Peyer's patch (tissue), 4 donors: ENCODE measurements at places on chromosomes 13 and 19.
A peak's percentile ranks its signal among the peaks of the same experiment; 100 is the strongest.

DNA sequence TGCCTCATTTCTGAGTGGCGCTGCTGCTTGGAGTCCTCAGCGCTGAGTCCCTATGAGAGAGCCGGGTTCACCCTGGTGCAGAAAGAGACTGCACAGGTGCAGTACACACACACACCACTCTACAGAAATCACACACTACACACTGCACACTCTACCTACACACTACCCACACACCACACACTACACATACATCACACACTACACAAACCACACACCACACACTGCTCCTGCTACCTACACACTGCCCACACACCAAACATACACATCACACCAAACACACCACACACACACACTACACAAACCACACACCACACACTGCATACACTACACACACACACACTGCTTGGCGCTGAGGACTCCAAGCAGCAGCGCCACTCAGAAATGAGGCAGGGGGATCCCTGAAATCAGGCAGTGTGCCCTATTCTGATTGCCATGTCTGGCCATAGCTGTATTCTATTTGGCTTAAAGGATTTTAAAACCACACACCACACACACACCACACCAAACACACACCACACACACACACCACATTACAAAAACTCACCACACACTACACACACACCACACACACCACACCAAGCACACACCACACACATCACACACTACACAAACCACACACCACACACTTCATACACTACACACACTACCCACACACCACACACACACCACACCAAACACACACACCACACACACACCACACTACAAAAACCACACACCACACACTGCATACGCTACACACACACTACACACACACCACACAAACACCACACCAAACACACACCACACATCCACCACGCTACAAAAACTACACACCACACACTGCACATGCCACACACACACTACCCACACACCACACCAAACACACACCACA is 4.9 kb downstream of the MAG start:
- no peak for DNase-seq

DNA sequence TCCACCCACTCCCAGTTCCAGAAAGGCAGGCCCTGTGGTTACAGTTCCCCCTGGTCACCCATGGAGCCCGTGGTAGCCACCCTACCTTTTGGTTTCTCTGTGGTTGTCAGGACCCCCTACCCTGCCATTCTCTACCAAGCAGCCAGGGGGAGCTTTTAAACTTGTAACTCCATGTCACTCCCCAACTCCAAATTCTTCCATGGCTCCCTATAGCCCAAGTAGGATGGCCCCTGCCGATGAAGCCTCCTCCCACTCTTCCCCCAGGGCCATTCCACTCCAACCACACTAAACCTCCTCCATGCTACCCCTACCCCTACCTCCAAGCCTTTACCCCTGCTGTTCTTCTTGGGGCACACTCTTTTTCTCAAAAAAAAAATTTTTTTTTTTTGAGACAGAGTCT is 2.2 kb downstream of the S1PR2 start:
- DNase-seq: peak; percentile 59

DNA sequence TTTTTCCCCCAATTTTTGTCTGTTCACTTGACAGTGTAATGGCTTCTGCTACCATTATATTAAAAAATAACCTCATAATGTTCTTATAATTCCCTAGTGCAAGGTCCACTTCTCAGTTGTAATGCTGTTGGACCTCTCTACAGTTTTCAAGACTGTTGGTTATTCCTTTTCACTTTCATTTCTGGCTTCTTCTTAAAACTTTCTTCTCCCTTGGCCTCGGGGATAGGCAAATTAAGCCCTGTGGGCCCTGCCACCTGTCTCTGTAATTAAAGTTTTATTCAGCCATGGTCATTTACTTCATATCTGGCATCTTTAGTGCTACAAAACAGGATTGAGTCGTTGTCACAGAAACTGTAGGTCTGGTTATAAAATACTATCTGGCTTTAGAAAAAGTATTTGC is 313.5 kb downstream of the KLF12 start:
- DNase-seq: no peak

DNA sequence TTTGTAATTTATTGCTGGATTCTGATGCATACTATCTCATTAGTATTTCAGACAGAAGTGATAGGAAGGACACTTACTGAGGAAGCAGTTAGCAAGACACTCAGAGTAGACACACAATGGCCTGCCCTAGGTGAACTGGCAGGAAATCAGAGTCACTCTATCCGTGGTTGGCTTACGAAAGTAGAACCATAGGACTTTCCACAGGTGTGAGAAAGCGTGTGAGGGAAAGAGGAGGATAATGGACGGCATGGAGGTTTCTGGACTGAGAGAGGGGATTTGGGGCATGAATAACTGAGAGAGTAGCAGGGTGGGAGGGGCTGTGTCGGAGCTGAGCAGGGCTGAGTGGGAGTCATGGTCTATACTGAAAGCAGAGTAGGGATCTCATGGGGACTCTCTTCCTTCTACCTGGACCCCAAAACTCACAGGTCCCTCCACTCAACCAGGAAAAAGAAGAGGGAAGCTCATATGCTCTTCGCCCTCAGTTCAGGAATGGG is 18.7 kb upstream of the EID2 start:
- DNase-seq: no peak

DNA sequence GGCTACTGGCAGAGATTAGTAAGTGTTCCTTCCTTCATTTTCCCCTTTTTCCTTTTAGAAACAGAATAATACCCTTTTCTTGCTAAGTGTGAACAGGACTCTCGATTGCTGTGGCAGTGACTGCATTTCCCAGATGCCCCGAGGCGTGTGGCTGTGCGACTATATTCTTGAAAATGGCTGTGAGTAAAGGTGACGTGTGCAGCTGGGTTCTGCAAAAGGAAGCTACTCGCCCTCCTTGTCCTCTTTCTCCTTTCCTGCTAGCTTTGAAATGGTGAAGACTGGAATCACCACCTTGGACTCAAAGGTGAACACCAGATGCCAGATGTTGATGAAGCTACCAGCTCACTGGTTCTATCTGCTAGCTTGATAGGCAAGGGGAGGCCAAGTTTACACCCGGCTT is 121.4 kb downstream of the MIPEP start:
- DNase-seq: no peak

GRCh38 chr13:95559100-95559499 is 6.6 kb downstream of the CLDN10 start:
- no peak for DNase-seq

DNA sequence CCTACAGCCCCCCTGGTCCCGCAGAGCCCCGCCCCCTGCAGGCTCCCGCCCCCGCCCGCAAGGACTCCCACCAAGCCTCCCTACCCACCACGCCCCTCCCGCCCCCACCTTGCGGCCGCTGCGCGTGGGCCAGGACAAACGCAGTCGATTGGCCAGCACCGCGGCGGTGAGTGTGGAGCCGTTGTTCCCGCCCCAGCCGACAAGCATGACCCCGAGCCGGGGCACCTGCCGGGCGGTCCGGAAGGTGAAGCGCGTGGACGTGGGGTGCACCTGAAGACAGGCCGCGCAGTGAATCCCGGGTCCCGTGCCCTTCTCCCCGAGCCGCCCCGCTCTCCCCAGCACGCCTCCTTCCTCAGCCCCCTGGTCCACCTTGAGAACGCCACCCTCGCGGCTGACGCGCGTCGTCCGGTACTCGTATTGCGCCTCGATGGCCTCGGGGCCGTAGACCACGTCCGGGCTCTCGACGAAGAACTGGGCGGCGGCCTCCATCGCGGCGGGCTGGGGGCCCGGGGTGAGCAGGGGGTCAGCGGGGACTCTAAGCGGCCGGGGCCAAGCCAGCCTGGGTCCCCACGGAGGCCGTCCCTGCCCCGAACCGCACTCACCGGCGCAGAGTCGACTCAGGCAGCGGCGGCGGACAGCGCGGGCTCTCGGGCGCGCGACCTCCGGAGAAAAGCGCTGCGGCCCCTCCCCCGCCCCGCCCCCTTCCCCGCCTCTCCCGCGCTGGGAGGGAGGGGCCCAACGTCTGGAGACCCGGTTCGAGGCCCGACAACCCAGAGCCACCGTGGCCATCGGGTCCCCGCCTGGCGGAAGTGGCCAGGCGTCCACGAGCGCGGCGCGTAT is at the start of gene ISYNA1:
TSS of gene ISYNA1 (minus strand) at position 643 of the 840 bp plus-strand sequence. CDS start at position 489, 154 bp downstream.
- DNase-seq: no peak

- DNase-seq: no peak
These were observed 825.8 kb downstream of the GPC5 start for GRCh38 chr13:92224052-92224821.

DNA sequence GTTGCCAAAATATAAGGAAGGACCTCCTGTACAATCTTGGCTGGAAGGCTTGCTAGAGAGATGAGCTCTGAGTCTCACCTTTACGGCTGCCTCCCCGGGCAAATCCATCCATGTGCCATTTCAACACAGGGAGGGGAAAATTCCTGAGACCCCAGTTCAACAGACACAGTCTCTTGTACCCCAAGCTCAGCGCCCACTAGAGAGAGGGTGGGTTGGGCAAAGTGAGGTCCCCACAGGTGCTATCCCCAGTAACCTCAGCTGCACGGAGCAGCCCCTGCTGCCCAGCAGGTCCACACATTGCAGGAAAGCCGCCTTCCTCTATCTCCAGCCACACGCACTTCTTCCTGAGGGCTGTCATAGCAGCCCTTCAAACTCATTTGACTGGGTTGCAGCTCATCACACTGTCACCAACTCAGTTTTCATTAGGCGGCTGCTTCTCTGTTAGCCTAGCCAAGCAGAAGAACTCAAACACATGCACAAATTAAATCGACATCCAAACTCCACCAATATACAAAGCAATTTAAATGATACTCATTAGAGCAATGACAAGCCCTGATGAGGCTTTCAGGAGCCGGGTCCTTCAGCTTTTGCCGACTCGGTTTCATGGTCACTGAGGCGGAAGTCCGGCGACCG is 80.4 kb downstream of the TSHZ3 start:
- no peak for DNase-seq

DNA sequence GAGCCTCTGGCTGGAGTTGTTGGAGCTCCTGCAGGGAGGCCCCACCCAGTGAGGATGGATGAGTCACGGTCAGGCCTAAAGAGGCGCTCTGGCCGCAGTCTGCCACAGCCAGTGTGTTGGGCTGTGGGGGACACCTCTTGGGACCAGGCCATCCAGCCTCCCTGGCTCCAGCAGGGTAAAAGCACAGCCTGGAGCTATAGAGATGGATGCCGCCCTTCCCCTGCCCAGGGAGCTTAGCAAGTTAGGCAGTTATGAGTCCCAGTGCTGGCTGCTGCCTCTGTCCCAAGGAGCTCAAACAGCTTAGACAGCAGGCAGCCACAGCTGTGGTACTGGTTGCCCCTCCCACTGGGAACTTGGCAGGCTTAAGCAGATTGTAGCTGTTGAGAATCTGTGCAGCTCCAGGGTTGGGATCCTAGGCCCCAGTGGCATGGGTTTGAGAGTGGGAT is 100.9 kb downstream of the NDFIP2 start:
- DNase-seq: no peak

GRCh38 chr19:5851302-5851701 is at the start of gene FUT3:
Gene FUT3, minus strand, starts transcription at chr19:5851449.
- no peak for DNase-seq

DNA sequence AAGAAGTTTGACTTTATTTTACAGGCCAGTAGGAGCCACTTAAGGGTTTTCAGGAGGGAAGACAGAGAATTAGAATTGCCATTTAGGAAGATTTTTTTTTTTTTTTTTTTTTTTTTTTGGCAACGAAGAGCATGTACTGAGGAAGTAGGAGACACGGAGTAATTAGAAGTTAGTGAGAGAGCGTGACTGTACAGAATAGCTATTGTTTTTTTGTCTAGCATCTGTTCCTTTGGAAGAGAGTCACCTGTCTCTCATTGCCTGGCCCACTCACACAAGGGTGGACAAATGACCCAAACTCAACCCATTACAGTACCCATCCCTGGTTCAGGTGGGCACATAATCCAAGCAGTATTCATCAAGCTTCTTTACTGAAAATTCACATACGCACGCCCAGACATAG is 166.7 kb downstream of the LACC1 start:
- no peak for DNase-seq

GRCh38 chr13:98069985-98070384 is 72.9 kb upstream of the FARP1 start:
- no peak for DNase-seq

GRCh38 chr13:80038371-80038770 is 302.6 kb downstream of the SPRY2 start:
- DNase-seq: no peak

DNA sequence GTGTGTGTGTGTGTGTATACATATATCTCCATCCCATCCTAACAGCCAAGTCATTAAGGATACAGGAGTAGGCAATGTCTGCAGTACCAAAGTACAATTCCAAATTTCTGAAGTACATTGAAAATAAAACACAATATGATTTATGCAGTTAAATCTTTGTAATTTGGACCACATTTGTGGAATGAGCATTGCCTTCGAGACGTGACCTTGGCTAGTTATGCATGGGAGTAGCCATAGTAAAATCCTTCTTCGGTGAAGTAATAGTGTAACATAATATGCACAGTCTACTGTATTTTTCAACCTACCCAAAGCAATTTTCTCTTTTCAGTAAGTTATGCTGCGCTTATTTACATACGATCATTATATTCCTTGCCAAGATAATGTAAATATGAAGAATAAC is 665.7 kb upstream of the GPC6 start:
- DNase-seq: no peak

- DNase-seq: no peak
These were observed 4.9 kb upstream of the OLFM2 start for GRCh38 chr19:9941231-9941630.

DNA sequence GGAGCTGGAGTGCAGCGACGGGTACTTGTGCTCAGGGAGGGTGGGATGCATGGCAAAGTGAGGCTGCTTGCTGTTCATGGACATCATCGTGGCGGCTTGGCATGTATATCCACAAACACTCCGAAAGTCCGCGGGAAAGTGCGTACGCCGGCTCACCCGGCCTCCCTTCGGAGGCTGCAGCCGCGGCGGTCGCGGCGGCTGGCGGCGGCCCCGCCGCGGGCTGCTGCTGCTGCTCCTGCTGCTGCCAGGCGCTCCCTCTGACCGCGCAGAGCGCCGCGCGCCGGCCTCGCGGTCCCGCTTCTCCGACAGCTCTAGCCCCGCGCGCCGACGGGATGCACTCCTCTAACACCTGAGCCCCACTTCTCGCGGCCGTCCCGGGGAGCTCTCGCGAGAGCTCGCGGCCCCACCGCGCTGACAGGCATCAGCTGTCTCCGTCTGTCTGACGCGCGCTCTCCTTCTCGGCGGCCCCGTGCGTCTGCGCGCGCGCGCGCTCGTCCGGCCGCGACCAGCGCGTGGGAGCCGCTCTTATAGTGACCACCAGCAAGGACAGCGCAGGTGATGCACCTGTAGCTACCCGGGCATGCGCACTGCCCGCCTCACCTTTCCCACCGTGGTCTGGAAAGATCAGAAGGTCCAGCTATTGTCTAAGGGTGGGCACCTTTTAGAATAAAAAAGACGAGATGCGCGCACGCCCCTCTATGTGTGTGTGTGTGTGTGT is at the start of gene POU4F1:
TSS of gene POU4F1 (minus strand) at position 313 of the 718 bp plus-strand sequence. CDS start at position 87, 226 bp downstream.
- DNase-seq: peak; percentile 67

DNA sequence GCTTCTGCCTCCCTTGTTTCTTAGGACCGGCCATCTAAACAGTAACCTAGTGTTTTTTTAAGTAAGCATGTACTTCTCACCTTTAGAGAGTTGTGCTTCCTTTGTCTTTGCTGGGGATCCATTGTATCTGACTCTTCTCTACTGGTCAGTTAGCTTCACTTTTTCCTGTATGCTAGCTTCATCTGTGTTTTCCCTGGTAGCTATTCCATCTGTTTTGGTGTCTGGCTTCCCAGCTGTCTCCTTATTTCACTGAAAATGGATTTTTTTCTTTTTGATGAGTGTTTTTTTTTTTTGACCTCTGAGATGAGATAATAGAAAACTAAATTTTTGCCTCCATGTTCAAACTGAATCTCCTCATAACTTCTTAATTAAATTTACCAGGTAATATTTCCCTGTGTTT is 637.0 kb upstream of the SLC10A2 start:
- DNase-seq: no peak

GRCh38 chr13:51478418-51479198 is 25.8 kb upstream of the INTS6 start:
- no peak for DNase-seq
